ENCODE measurements at places on chromosomes 16 and 17.

- no peak for DNase-seq
Observed at GRCh38 chr17:56983366-56983765, 5.4 kb downstream of the SCPEP1 start.

DNA sequence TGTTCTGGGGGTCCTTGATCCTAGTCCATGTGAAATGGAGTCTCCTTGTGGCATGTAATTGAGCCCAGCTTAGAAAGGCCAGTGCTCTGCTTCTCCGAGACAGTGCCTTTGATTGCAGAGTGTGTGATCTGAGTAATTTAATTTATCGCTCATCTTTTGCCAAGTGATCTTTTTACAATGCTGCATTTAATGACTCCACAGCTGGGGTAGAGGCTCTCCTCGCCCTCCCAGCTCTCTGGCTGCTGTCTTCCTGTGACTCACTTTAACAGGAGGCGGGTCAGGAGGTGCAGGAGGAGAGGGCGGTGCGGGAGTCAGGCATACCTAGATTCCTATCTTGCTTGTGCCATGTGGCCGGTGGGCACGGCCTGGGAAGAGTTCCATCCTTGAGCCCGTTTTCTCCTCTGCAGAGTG is 113.4 kb upstream of the FOXF1 start:
- DNase-seq, result no peak

GRCh38 chr17:491086-492021 is 138.7 kb upstream of the RPH3AL start:
- DNase-seq, result no peak

- no peak for DNase-seq
Observed at GRCh38 chr16:25608002-25608401, 83.8 kb upstream of the HS3ST4 start.

- DNase-seq, result no peak
Observed at GRCh38 chr16:21985524-21985923, 15.4 kb downstream of the PDZD9 start.

DNA sequence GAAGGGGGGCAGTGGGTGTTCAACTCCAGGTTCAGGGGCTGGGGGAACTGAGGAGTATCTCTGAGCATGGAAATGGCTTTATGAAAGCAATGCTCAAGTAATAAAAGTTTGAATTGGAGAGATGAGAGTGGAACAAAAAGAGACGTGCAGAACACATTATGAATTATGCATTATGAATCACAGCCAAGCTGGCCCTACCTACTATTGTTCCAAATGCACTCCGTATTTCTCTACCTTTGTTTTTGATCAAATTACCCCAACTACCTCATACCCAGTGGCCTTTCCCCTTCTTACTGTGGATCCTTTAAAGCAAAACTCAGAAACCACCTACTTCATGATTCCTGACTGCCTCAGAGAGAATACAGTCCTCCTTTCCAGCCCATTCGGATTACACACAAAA is 38.1 kb downstream of the TEKT3 start:
- DNase-seq, result no peak

DNA sequence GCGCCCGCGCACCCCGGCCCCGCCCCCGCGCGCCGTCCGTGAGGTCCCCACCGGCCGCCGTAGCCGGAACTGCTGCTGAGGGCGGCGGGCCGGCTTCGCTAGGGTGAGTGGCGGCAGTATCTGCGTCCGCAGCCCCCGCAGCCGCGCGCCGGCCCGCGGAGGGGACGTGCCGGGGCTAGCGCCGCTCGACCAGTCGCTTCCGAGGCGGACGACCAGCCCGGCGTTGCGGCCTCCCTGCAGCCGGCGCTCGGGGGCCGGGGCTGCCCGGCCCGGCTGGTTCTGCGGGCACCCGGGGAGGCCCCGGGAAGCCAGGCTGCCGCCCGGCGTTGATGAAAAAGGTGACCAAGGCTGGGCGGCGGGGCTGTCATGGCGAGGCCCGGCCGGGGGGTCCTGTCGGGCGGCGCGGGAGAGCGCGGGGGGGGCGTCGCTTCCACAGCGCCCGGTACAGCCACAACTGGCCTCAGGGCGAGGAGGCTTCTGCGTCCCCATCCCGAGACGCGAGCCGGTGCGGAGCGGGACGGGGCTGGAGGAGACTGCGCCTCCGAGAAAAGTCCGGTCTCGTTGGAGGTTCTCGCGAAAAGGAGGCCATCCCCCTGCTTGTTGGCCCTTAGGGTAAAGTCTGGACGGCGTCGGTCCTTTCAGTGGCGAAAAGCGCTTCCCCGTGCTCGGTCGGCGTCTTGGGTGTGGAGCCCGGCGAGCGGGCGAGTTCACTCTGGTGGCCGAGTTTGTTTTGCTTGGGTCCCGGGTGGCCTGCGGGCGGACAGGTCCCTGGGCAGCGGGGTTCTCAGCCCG is at the start of gene CRAMP1:
Gene CRAMP1, plus strand, starts transcription at position 41 of the 792 bp plus-strand sequence. CDS start 2,280 bp downstream, outside the sequence.
- DNase-seq, result no peak

DNA sequence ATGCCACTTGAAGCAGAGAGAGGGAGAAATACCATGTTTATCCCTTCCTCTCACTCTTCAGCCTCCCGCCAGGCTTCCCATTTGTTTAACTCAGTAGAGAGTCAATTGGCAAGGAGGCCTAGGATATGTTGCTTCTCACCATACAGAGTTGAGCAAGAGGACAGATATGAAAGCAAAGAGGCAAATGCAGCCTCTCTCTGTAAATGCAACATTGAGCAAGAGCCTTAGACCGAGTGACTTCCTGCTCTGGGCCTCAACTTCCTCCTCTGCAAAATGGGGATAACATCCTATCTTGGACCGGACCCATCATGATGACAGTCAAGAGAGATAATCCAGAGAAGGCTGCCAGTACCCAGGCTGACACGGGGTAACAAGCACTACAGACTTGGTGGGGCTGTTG is 36.8 kb downstream of the SOCS1 start:
- no peak for DNase-seq

DNA sequence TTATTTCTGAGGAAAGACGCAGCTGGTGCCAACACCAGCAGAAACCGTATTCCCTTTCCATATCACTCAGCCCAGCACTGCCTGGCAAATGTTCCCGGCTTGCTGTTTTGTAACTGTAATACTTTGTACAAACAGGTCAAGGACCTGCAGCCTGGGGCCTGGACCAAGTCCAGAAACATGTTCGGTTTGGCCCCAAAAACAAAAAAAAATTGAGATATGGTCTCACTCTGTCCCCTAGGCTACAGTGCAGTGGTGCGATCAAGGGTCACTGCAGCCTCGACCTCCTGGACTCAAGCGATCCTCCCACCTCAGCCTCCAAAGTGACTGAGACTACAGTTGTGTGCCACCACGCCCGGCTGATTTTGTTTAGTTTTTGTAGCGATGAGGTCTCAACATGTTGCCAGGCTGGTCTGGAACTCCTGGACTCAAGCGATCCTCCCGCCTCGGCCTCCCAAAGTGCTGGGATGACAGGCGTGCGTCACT is 1.2 kb downstream of the HAGH start:
- DNase-seq, result no peak

GRCh38 chr16:88453611-88454522 is 787 bp downstream of the ZFPM1 start:
- no peak for DNase-seq

DNA sequence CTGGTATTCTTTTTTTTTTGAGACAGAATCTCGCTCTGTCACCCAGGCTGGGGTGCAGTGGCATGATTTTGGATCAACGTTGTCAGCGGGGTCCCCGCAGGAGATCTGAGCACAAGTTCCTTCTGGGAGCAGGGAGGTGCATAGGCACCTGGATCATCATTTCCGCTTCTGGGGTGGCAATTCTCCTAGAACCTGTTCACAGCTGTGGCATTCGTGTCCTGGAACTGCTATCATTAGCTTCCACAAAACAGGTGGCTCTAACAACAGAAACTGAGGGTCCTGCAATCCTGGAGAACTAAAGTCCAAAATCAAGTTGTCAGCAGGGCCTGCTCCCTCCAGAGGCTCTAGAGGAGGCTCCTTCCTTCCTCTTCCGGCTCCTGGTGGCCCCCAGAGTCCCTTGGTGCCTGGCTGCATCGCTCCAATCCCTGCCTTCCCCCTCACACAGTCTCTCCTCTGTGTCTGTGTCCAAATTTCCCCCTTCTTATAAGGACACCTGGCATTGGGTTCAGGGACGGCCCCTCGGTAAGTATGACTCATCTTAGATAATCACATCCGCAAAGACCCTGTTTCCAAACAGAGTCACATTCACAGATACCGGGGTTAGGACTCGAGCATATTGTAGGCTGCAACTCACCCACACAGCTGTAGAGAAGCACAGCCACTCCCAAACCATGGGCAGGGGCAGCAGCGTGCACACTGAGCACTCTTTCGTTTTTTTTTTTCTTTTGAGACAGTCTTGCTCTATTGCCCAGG is 43.5 kb upstream of the KLHDC4 start:
- DNase-seq, result no peak

GRCh38 chr17:61005358-61005757 is 327.7 kb downstream of the BCAS3 start:
- DNase-seq, result no peak

DNA sequence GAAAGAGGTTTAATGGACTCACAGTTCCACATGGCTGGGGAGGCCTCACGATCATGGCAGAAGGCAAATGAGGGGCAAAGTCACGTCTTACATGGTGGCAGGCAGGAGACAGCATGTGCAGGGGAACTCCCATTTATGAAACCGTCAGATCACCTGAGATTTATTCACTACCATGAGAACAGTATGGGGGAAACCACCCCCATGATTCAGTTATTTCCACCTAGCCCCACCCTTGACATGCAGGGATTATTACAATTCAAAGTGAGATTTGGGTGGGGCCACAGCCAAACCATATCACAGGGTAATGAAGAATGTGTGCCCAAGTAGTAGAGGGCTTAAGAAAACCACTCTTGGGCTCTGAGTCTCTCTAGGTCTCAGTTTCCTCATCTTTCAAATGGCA is 85.1 kb downstream of the PRKCB start:
- DNase-seq, result no peak

DNA sequence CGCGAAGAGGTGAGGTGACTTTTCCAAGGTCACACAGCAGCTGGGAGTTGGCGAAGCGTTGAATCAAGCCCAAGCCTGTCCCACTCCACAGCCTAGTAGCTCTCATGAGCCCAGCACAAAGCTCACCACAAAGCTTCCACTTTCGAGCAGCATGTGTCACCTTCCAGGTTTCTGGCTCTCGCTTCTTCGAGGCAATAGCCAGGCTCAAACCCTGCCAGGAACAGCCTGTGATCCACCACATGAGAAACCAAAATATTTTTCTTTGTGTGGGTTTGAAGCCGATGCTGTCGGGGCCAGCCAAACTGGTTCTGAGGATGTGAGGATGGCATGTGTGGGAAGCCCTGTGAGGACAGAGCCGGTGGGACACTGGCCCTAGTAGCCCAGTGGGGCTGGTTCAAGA is 68.1 kb downstream of the COG7 start:
- no peak for DNase-seq

GRCh38 chr17:19402171-19402570 is 8.9 kb upstream of the RNF112 start:
- DNase-seq, result no peak

GRCh38 chr17:48954300-48954755 is 9.7 kb upstream of the SNF8 start:
- no peak for DNase-seq

GRCh38 chr17:81196505-81197408 is 26.0 kb downstream of the CEP131 start:
- no peak for DNase-seq
